ENCODE measurements at places on chromosomes 7 and 10. TPM values are rescaled to one million over a fixed set of nuclear protein-coding genes. Genes with fewer than 3 reads are reported as not detected.

Gene GBF1
- total RNA-seq: 65.0 TPM

Gene COL28A1
- not detected for total RNA-seq

Gene RNLS
- total RNA-seq: 11.4 TPM

Gene NPFFR1
- 0.05 TPM for total RNA-seq

Gene LBX1
- 0.15 TPM for total RNA-seq

Gene LRRTM3
- 0.10 TPM for total RNA-seq

Gene IL6
- total RNA-seq: not detected

Gene CLDN3
- total RNA-seq: 16.8 TPM

Gene HYCC1
- total RNA-seq: 52.3 TPM

Gene GOT1
- 51.6 TPM for total RNA-seq

Gene CLDN4
- total RNA-seq: 295 TPM

Gene SORCS3
- total RNA-seq: not detected

Gene STAG3
- total RNA-seq: 1.7 TPM

Gene LIPA
- 172 TPM for total RNA-seq

Gene CDHR3
- 6.5 TPM for total RNA-seq

Gene PHF14
- total RNA-seq: 85.6 TPM

Gene ANKRD26
- total RNA-seq: 6.9 TPM

Gene ASZ1
- not detected for total RNA-seq

Gene SFTPA1
- 3.8 TPM for total RNA-seq

Gene TECPR1
- 21.0 TPM for total RNA-seq

Gene SPDYE6
- total RNA-seq: not detected

Gene MPP7
- total RNA-seq: 0.49 TPM

Measured in Panc1 (cell line).